ENCODE measurements at places on chromosomes 6 and 20. TPM values are rescaled to one million over a fixed set of nuclear protein-coding genes. Genes with fewer than 3 reads are reported as not detected.

The CRISP3 gene
- total RNA-seq: not detected

The LHFPL5 gene
- total RNA-seq: not detected

The THBD gene
- total RNA-seq: 205 TPM

The MROH8 gene
- total RNA-seq: 1.4 TPM

The MUC22 gene
- not detected for total RNA-seq

The GRM1 gene
- not detected for total RNA-seq

The TAAR2 gene
- total RNA-seq: not detected

The EPB41L1 gene
- total RNA-seq: 53.3 TPM

The SUPT3H gene
- total RNA-seq: 5.5 TPM

The SLA2 gene
- total RNA-seq: 3.2 TPM

The HLA-DRA gene
- 319 TPM for total RNA-seq

The PRDM13 gene
- not detected for total RNA-seq

The BPIFA1 gene
- total RNA-seq: not detected

The NOP56 gene
- total RNA-seq: 77.3 TPM

The FLRT3 gene
- total RNA-seq: 48.3 TPM

The SGK2 gene
- 14.5 TPM for total RNA-seq

The SLC32A1 gene
- total RNA-seq: not detected

The KCNK15 gene
- total RNA-seq: 6.3 TPM

The TFAP2D gene
- total RNA-seq: not detected

The GTSF1L gene
- not detected for total RNA-seq

The NRM gene
- total RNA-seq: 3.0 TPM

The CDH4 gene
- total RNA-seq: 0.56 TPM

The RBPJL gene
- total RNA-seq: not detected

The C20orf202 gene
- 2.0 TPM for total RNA-seq

The SLC22A16 gene
- total RNA-seq: 4.2 TPM

The MYLK2 gene
- 0.12 TPM for total RNA-seq

The FAM162B gene
- total RNA-seq: 8.2 TPM

The CLIC5 gene
- total RNA-seq: 28.2 TPM

The HDGFL1 gene
- total RNA-seq: not detected

The SEMG1 gene
- total RNA-seq: not detected

The SOBP gene
- 1.9 TPM for total RNA-seq

The ANKRD6 gene
- total RNA-seq: 26.0 TPM

The TJAP1 gene
- 17.4 TPM for total RNA-seq

The PHACTR3 gene
- 10.6 TPM for total RNA-seq

Data from omental fat pad (tissue), 4 donors.